ENCODE measurements at places on chromosomes 1 and 21. TPM values are rescaled to one million over a fixed set of nuclear protein-coding genes. Genes with fewer than 3 reads are reported as not detected.
A peak's percentile ranks its signal among the peaks of the same experiment; 100 is the strongest.

CFHR2 gene
- total RNA-seq = not detected

MARK1 gene
- total RNA-seq = 24.6 TPM

ANKRD35 gene
- not detected for total RNA-seq

DNA sequence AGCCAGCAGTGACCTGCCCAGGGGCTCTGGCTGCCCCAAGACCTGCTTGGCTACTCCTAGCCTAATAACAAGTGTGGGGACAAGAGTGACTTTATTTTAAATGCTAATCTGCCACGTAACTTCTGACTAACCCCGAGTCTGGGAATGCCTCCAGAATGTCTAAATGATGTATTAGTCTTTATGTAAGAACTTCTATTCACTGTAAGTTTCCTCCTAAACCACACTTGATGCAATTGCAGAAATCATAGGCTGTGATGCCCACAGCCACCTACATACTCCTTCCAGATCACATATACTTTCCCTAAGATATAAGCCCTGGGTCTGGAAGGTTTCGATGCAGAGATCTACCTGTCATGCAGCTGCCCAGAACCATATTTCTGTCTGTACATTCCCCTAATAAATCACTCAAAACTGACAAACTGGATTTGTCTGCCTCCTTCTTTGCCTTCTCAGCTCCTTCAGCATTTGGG is 5.9 kb upstream of the VPS45 start:
- peak; percentile 87 for DNase-seq

DNA sequence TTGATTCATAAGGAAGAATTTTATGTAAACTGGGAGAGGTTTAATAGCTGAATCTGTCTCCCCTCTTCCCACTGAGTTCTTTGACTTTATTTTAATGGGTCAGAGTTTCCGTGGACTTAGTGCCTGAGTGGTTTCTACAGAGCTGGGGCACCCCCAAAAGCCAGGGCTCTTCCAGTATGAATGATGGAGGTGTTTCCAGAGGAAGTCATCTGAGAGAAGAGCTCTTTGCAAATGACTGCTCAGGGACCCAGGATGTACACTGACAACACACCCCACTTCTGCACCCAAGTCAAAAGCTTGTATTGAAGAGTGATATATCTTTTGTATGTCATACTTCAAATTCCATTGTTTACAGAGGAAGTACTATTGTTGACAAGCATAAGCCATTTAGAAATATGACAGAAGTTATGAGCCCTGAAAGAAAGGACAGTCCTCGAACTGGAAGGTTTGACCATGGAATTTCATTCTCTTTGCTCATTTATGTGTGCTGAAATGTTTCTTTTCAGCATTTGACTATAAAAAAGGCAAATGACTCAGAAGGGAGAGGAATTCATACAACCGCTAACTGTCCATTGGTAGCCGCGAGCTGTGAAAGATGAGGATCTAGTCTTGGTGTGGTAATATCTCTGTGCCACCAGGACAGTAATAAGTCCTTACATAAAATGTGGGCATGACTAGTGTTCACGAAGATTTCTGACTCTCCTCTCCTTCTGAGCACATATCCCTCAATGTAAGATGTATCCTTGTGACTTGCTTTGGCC is 25.4 kb upstream of the LMX1A start:
- no peak for DNase-seq

DNA sequence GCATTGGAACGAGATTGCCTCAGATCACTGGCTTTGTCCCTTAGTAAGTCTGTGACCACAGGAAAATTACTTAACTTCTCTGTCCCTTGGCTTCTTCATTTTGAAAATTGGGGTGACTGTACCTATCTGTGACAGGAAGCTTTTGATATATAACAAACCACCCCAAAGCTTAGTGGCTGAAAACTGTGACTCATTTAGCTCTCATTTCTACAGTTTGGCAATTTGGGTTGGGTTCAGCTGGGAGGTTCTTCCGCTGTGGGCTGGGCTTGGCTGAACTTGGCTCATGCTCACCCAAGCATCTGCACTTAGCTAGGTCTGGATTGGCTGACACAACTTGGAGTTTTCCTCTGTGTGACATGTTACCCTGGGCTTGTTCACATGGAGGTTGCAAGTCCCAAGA is 14.0 kb downstream of the C1orf94 start:
- no peak for DNase-seq

GRCh38 chr1:240739139-240739538 is 127.2 kb upstream of the GREM2 start:
- peak; percentile 1 for DNase-seq

DNA sequence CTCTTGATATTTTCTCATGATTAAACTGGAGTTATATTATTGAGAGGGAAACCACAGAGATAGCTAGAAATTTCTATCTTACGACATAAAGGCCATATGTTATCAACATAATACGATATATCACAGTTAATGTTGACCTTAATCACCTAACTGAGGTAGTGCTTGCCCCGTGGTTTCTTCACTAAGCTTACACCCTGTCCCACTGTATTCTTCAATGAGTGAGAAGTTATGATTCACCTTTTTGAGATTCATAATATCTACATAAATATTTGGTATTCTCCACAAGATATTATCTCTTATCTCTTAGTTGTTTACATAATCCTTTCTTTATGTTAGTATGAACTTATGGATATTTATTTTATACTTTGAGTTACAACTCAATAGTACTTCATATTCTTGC is 1714.1 kb downstream of the BRINP3 start:
- DNase-seq = no peak

DNA sequence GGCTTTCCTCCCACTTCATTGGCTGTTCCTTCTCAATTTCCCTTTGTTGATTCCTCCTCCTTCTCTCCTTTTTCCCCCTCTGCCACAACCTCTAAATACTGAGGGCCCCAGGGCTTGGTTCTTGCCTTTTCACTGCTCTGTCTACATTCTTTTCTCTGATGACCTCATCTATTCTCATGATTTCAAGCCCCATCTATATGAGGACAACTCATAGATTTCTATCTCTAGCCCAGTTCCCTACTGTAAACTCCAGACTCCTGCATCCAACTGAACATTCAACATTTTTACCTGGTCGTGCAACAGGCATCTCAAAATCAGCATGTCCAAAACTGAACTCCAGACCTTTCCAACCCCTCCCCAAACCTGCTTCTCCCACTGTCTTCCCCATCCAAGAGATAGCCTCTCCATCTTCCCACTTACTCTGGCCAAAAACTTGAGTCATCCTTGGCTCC is 11.5 kb upstream of the SLC9A1 start:
- no peak for DNase-seq

- DNase-seq = no peak
Observed at GRCh38 chr1:223022641-223023473, 120.2 kb downstream of the TLR5 start.

DNA sequence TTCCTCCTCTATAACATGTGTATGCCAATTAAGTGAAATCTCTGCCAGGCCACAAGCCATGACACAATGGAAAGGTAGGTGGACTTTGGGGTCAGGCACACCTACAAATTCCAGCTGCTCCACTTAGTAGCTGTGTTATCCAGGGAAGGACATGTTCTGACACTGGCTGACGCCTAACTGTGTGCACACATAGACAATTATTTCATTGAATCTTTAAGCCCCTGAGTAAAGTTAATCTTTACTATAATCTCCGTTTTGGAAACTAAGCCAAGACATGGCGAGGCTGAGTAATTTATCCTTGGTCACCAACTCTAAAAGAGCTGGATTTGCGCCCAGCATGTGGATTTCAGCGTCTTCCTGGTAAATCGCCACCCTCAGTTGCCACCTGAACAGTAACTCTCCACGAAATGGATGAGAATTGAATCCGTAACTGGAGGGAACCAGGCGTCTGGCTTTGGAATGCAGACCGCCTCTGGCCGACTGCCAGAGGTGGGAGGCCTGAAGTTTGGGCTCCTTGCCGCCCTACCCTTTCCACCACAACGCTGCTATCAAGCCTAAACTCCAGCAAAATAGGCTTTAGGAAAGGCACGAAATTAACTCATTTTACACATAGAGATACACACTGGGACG is 888 bp upstream of the SNRPE start:
- peak; percentile 12 for DNase-seq

GRCh38 chr21:44763451-44764318 is 37.9 kb downstream of the UBE2G2 start:
- DNase-seq = no peak
